ENCODE measurements at places on chromosomes 6 and 20. TPM values are rescaled to one million over a fixed set of nuclear protein-coding genes. Genes with fewer than 3 reads are reported as not detected.

DNA sequence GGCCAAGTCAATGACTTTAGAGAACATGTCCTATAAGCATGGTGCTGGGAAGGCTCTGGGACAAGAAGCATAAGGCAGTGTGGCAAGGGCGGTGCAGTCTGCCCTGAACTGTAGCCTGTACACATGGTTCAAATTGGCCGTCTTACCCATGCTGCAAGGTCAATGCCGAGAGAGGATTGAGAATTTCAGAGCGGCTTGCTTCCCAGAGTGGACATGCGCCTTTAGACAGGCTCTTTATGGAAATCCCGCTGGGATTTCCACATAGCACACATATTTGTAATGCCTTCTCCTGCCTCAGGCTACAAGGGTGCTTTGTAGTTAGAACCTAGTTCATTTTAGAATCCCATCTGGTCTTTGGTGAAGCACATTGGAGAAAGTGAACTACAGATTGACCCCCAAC lies 36.1 kb upstream of the CEP162 start:
- DNase-seq, result peak; percentile 8

Gene SEMG1
- total RNA-seq, result not detected

- no peak for DNase-seq
Measured at GRCh38 chr20:19114410-19114809, 98.0 kb upstream of the SLC24A3 start.

DNA sequence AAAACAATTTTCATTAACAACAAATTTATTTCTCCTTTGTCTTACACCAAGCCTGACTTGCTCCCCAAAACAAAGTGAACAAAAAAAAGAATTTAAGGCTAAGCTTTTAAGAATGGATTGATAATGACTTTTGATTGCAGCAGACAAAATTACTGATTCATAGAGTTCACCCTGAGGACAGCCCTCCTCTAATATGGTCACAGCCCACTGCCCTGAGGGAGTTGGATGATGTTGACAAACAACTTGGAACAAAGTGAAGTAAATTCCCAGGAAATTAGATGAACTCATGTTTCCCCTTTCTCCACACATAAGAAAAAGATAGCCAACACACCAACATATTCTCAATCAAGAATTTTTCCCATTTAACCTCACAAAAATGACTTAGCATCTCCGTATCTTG lies 7.7 kb upstream of the ISM1 start:
- DNase-seq, result no peak

DNA sequence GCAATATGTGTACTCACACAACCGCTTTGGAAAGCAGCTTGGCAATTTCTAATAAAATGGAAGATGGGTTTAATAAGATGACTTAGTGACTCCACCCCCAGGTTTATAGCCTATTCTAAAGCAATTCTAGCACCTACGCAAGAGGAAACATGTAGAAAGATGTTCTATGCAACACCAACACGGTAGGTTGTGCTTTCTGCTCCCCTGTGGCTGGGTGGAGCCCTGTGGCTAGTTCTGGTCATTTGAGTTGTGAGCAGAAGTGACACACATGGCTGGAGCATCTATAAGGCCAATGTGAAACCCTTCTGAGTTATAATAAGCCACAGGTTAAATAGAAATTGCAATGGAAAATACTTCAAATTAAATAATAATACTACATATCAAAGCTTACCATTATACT lies 310.7 kb downstream of the CD83 start:
- no peak for DNase-seq

Gene ATP6V1G2
- 8.8 TPM for total RNA-seq

- no peak for DNase-seq
Measured at GRCh38 chr6:151576633-151577032, 82.8 kb downstream of the CCDC170 start.

DNA sequence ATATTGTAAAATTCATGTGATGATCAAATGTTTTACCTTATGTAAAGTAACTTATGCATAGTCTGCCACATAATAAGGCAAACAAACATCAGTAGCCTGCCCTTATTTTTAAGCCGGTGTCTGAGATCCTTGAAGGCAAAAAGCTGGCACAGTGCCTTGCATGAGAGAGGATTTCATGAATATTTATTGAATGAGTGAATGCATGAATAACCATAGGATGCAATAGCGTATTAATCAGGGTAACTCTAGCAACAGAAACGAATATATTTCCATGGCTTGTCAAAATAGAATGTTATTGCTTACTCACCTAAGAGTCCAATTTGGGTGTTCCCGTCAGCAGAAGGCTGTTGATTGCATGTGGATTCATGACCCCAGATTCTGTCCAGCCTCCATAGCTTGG lies 34.9 kb downstream of the BTBD3 start:
- no peak for DNase-seq

GRCh38 chr6:11214084-11214833 lies 18.2 kb downstream of the NEDD9 start:
- DNase-seq, result no peak

GRCh38 chr6:154466139-154466538 lies 44.3 kb downstream of the CNKSR3 start:
- no peak for DNase-seq

DNA sequence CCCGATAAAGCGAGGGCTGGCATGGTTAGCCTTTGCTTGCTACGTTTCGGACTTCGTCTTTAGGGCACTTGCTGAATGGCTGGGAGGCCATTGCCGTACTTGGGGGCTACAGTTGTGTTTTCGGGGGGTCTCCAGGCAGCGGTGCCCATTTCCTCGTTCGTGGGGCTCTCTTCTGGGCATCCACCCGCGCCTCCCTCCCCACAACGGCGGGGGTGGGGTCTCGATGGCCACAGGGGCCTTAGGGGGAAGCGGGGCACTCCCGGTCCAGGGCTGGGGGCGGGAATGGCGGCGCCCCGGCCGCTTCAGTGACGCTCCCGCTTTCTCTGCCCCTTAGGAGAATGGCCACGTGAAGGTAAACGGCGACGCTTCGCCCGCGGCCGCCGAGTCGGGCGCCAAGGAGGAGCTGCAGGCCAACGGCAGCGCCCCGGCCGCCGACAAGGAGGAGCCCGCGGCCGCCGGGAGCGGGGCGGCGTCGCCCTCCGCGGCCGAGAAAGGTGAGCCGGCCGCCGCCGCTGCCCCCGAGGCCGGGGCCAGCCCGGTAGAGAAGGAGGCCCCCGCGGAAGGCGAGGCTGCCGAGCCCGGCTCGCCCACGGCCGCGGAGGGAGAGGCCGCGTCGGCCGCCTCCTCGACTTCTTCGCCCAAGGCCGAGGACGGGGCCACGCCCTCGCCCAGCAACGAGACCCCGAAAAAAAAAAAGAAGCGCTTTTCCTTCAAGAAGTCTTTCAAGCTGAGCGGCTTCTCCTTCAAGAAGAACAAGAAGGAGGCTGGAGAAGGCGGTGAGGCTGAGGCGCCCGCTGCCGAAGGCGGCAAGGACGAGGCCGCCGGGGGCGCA lies 2.4 kb downstream of the MARCKS start:
- DNase-seq, result peak; percentile 56

DNA sequence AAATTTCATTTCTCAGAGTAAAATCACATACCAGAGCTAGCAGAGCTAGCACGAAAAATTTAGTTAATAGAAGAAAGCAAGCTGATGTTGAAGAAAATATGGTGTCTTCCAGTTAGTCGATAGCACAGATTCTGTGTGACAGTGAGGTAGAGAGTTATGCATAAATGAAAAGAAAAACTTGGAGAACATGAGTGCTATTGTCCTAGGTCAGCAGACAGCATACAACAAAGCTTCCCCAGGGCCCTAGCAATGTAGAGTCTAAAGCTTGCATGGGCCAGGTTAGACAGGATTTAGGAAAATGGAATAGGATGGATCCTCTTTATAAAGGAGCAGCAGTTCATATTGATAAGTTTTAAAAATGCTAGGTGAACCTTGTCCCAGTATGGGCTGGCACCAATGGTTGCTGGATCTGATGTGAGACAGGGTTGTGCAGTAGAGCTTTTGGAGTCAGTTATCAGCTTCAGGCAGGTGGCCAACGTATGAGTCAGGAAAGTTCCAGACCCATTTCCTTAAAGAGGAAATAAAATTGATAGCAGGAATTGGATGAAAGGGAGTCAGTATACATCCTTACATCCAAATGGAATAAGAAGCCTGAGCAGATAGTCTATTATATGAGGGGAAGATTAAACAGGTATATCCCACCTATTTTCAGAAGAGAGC lies 277.2 kb downstream of the FRK start:
- DNase-seq, result no peak

DNA sequence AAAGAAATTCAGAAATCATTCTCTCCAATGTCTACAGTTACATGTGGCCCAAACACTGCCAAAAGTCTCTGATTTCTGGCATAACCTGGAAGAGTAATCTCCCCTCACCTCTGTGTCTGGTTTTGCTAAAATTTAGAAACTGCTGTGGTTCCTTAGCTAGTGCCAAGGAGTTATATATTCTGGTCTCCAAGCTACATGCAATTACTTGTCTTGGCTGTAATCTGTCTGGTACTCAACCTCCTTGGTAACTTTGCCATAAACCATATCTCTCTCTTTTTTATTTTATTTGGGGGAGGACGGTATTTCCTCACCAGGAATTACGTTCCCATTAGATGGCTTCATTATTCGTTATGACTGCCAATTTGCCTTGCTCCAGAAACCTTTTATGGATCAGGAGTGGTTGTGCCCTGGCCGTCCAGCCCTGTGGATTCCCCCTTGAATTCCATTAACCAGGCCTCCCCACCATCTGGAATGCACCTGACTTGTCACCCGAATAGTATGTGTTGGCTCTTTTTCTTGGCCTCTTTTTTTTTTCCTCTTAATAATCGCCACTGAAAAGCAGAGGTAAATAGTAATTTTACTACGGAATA lies 400.0 kb downstream of the CD83 start:
- no peak for DNase-seq

Gene EBF4
- 1.9 TPM for total RNA-seq

DNA sequence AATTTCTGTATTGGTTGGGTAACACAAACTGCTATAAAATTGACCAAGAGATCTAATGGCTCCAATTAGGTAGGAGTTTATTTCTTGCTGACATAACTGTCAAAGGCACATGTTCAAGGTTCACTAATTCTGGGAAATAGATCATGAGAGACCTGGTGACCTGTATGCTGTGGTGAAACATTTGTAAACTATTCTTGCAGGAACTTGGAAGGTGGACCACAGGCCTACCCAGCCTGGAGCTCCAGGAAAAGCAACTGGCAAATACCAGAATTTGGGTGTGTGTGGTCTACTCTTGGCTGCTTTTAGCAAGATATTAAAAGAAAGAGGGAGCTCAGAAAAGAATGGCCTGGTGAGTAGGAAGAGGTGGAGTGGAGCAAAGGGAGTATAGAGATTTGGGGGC lies 184.6 kb downstream of the QKI start:
- DNase-seq, result no peak

- no peak for DNase-seq
Measured at GRCh38 chr6:120853489-120853888, 480.8 kb downstream of the TBC1D32 start.

- no peak for DNase-seq
Measured at GRCh38 chr6:128097009-128097408, 196.2 kb upstream of the THEMIS start.

- DNase-seq, result no peak
Measured at GRCh38 chr6:143107911-143108761, 47.4 kb downstream of the AIG1 start.

DNA sequence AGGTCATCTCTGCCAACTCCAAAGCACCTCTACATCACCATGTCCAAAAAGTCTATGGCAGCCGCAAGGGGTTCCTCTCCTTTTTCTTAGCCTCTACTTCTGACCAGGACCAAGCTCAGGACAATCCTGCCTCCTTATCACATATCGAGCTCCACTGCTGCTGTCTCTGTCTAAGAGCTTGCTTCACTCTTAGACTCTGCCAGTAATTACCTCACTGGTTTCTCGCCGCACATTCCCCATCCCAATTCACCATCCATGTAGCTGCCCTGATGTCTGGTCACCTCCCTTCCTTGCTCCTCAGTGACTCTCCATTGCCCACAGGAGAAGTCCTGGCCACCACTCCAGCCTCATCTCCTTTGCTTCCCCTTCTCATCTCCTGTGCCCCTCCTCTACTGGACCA lies 24.1 kb upstream of the PI16 start:
- DNase-seq, result no peak

Gene KIF25
- total RNA-seq, result 1.2 TPM

DNA sequence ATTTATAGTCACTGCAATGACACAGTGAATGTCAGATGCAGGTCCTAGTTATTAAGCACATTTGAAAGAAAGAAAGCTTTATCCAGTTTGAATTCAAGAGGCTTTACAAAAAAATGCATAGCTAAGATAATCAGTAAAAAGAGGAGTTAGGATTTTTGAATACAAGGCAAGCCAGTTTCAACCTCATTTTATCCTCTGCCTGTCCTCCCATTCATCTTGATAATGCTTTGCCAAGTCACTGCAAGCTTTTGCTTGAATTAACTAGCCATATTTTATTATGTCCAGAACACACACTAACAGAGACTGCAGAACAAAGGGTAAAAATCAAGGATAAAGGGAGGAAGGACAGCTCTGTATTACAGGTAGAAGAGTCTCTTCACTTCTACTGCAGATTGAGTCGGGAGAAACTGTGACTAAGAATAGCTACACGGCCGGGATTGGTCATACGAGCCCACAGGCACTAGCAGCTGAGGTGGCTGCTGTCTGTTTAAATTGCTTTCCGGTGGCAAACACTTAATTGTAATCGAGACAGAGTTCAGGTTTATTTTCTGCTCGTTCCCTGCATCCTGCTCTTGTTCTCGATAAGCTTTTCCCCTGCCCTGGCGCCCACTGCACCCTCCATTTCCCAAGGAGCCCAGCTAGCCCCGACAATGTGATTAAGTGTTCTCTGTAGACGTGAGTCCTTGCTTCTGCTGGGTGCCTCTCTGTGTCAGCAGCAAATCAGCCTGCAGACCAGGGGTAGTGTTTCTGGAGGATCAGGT lies 30.5 kb upstream of the AKAP12 start:
- no peak for DNase-seq

- no peak for DNase-seq
Measured at GRCh38 chr6:149342525-149342924, 25.0 kb downstream of the TAB2 start.

Gene RNF144B
- total RNA-seq, result 0.15 TPM

DNA sequence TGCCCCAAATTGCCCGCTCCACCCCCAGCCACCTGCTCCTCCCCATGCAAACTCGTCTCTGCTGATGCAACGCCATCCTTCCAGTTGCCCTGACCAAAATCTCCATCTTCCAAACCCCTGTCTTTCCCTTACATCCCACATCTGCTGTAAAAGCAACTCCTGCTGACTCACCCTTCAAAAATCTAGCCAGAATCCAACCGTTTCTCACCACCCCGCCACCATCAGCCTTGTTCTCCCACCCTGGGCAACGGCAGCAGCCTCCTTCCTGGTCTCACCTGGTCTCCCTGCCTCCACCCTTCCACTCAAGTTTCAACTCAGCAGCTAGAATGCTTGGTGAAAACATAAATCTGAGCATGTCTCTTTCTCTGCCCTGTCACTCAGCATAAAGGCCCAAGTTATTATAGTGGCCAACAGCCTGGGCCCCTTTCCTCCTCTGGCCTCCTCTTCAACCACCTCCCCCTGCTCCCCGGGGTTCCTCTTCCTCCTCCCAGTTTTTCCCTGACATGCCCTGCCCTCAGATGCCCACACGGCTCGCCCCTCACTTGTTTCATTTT lies 7.2 kb upstream of the SYNJ2 start:
- DNase-seq, result no peak

GRCh38 chr6:40856271-40856670 lies 182.8 kb downstream of the UNC5CL start:
- DNase-seq, result no peak

GRCh38 chr6:4313044-4313686 lies 177.8 kb upstream of the ECI2 start:
- DNase-seq, result peak; percentile 54

GRCh38 chr6:160798625-160799024 lies 96.6 kb downstream of the PLG start:
- DNase-seq, result no peak
